ENCODE measurements at places on chromosomes 7 and 10.

DNA sequence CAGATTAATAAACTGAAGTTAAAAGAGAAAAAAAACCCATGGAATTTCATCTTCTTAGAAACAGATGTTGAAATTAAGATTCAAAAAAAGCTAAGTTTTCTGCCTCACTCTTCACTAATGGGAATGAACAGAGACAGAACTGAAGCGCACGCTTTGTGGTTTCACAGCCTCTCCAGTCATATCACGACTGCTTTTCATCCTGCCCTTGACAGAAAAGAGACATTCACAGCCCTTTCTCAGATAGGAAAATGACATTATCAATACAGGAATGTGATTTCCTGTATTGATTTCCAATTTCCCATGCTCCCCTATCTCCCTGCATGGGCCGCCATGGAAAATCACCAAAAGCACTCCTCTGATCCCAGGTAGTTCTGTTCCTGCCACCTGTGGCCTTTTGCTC is 108.2 kb downstream of the PFKFB3 start:
- no peak for DNase-seq

DNA sequence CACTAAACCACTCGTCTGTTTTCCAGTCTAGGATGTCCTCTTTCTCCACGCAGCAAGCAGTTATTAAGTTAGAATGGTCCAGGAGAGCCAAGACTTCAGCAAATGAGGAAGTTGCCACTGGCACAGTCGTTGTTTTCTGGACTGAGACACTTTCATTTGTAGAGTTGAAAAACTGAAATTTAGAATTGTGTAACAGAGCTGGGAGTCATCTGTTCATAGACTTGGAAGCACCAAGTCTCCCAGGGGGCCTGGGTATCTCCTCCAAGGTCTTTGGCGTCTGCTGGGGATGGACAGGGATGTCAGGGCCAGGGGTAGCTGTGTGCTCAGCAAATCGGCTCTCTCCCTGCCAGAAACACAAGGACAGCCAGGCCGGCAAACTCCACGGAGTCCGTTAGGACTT is 208.4 kb downstream of the FANK1 start:
- no peak for DNase-seq

DNA sequence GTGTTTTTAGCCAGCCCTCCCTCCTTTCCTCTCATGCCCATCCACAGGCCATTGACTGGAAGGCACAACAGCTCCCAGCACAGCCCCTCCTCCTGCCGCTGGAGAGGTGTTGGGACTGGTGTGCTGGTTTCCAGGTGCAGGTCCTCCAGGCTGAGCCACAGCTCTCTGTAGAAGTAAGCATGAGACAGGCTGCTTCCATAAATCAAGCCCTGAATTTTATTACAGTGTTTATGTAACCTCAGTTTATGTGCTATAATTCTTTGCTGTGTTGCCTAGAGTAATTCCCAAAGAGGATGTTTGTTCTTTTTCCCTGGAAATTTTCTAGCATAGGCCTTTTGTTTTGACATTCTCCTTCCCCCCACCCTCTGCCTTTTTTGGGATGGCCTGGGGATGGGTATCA is 445.8 kb downstream of the AUTS2 start:
- DNase-seq, result no peak

GRCh38 chr10:124329362-124329761 is 89.4 kb downstream of the OAT start:
- DNase-seq, result no peak

DNA sequence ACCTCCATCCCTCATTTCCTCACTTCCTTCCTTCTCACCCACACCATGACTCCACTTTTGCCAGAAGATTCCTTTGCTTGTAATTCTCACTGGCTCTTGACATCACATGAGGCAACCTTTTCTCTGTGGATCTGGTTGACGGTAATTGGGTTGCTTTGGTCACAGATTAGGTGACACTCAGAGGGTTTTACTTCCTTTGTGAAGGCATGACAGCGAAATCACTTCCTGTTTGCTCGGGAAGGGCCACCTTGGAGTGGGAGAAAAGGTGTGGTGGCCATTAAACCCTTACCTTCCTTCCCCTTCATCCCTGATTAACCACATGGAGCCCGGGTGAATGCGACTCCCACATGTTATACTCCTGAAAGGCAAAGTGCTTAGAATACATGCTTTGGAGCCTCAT is 30.2 kb downstream of the CUZD1 start:
- no peak for DNase-seq

DNA sequence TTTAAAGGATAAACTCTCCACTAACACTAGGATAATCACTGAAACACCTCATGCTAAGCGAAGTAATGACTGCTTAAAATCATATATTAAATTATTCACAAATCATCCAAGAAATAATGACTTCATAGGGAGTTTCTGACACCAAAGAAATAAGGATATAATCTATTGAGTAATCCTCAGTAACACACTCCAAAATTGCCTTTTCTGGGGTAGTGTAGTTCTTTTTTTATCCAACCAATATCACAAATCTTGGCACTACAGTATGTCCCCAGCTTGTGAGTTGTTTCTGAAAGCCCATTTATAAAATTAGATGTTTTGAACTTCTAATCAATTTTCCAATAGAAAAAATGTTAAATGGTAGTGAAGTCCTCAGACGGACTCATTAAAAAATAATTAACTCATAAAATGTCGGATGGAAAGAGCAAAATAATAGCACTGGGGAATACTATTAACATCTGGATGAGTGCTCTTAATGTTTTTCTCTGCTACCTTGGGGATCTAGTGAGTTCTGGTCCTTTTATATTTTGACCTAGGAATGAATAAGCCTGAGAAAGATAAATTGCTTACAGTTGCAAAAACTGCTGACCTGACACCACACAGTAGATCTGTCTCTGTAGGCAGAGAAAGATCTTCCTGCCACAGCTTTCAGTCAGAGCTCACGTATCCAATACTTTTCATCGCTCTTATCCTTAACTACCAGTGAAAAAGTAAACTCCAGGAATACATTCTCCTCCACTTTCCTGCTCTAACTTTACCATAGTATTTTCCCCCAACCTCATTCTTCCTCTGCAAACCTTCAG is 618.5 kb upstream of the ANKRD30A start:
- DNase-seq, result peak; percentile 61

DNA sequence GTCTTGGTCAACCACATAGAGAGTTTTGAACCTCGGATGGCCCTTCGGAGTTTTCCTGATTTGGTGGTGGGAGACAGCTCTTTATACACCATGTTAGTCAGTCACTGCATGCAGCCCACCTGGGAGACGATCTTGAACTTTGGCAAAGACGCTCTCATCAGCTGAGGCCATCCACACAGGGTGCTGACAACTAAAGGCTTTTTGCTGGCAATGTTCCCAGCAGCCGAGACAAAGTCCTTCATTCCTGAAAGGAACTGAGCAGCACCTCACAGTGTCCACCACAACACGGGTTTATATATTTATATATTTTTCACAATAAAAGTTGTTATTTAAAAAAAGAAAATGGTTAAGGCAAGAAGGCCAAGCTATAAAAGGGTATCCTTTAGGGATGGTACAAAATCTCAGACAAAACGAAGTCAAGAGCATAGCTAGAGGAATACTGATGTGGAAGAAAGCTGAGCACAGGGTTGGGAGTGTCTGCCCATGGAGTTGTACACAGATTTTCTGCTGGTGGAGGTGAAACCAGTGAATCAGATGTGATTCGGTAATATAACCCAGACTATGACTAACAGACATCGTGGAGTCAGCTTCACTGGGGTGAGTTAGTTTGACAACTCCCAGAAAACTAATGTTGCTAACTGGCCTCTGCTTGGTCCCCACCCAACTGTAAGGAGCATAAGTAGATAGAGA is 27.4 kb upstream of the CAPZA2 start:
- no peak for DNase-seq

GRCh38 chr10:97861097-97861750 is 11.6 kb downstream of the GOLGA7B start:
- no peak for DNase-seq

DNA sequence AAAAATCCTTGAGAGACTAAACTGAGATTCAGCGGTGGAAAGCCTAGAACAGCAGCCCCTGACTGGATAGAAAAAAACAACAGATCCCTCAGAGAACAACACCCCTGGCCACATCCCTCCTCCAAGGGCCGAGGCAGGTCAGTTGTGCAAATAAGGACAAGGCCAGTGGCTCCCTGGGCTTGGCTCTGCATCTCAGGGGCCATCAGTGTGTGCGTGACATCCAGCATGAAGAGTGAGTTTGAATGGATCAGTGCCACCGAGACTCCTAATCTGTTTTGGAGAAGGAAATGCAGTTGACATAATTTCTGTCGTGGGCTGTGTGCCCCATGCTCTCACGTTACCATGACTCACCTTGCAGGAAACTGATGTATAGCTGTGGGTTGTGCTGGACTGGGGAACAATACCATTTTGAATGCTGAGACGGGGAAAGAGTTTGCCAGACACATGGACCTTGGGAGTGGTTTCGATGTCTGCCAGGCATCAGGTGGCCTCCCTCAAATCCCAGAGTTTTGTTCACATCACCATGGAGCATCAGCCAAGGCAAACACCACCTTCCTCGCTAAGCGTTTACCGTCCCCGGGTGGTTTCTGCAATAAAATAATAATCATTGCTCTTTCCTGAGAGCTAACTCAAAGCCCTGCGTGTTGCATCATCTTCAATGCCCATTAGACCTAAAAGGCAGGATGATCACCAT is 153.2 kb upstream of the FZD8 start:
- DNase-seq, result no peak

DNA sequence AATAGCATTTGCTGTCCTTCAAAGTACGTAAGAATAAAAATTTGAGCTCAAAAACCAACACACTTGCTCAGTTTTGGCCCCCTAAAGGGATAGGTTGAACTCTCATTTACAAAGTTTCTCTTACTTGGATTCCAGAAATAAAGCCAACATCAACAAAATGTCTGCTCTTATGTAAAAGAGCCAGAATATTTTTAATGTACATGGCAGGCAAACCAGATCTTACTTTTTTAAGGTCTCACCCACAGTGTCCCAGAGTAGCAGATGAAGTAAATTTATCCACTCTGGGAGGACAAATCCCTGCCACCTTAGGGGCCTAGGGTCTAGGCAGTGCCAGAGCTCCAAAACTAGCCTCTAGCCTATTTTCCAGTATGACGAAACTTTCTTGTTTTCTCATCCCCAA is 159.6 kb downstream of the SKAP2 start:
- no peak for DNase-seq

- no peak for DNase-seq
These were observed 24.6 kb downstream of the DLD start for GRCh38 chr7:107915541-107915940.

DNA sequence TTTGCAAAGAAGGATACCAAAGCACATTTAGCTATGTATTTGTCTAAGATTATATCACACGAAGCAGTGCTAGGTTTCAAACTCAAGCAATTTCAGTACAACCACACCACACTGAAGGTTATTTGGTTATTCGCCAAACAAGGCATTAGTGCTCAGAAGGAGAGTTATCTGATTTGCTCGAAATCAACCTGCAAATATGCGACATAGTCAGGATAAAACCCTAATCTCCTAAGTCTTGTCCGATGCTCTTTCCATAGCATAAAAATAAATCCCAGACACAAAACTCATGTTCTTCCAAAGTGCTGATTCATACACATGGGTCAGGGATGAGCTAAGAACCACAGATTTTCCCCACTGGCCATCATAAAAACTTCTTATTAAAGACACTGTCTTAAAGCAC is 1288.0 kb upstream of the SORCS1 start:
- no peak for DNase-seq

DNA sequence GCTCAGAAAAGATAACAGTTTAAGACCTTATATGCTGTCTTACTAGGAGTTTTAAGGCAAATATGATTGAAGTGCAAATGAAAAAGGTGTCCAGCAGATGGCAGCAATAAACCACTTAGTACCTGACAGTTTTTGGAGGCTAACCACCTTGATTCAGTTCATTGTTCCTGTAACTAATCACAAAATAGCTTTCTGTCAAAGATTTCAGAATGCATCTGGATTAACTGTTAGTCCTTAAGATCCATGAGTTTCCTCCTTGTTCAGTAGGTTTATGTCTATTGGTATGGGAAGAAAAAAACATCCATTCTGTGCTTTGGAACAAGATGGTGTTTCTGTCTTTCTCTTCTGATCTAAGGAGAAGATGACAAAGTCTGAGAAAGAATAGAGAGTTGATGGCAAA is 46.6 kb downstream of the CCSER2 start:
- DNase-seq, result peak; percentile 46

DNA sequence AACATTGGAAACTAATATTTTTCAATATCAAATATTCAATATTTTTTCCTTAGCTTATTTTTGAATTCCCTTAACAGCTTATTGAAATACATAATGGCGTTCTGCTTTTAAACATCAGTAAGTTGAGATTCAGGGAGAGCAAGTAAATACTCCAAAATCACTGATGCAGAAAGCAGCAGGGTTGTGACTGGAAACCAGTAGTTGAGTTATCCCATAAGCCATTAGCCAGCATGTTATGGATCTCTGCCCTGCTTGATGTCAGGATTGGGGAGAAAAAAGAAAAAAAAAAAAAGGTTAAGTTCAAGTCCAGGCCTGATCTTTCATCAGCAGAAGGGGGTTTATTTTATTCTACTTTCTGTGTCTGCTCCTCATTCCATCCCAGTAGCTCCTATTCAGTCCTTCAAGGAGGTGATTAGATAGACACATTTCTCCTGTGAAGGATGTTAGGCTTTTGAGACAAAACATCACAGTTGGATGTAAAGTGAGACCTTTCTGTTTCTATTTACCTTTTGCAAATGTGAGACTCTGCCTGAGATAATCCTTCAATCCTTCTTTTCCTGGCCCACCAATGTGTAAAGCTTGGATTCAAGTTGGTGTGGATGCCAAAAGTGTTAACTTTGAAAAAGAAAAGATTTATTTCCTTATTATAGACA is 110.9 kb upstream of the HDAC9 start:
- no peak for DNase-seq

DNA sequence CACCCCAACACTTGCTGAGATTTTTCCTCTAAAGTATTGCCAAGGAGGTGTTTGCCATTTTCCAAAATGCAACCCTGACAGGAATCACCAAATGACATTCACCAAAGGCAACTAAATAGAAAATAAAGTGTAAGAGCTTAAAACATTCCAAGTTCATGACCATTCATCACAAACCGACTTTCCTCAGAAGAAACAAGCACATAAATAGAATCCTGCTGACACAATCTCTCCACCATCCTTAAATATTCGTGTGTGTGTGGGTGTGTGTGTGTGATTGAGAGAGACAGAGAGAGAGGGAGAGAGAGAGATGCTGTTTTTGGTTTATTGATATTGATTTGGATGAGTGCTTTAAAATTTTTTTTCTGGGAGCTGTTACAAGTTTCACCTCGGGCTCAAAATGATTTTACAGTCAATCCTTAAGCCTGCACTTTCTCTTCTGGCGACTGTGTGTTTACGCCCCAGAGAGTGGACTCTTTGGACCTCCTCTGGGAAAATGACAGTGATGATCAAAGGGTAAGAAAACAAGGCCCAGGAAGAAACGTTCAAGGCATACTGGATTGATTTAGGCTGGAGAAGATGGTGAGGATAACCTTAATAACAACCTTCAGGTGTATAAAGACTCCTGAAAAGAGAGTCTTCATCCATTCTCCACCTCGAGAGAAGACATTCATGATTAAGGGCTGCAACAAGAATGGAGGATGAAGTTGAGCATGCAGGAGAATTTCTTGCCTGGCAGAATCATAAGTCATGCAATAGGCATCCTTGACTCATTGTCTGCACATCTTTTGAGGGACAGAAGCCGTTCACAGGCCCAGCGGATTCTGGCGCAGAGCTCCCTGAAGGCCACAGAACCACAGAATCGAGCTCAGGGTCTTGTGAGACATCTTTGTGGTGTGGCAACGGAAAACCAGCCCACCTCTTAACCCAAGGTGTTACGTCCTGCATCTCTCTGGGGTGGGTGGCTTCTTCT is 104.4 kb upstream of the FGFR2 start:
- DNase-seq, result no peak

- no peak for DNase-seq
These were observed 1.0 kb downstream of the TNS3 start for GRCh38 chr7:47580811-47581331.

GRCh38 chr10:42924484-42924883 is 141.9 kb downstream of the BMS1 start:
- DNase-seq, result no peak

Measured in muscle of arm (tissue), 14 donors.